ENCODE measurements at places on chromosomes 4 and X. TPM values are rescaled to one million over a fixed set of nuclear protein-coding genes. Genes with fewer than 3 reads are reported as not detected.

The ADH6 gene
- polyA plus RNA-seq: 1.5 TPM

The NPNT gene
- polyA plus RNA-seq: 41.8 TPM

The RNF212 gene
- 11.2 TPM for polyA plus RNA-seq

The FRG2 gene
- polyA plus RNA-seq: not detected

Data from thymus (tissue), 14 donors.